ENCODE measurements at places on chromosomes 5 and 9.

- no peak for DNase-seq
Observed at GRCh38 chr9:118640836-118641560, 728.2 kb downstream of the BRINP1 start.

GRCh38 chr9:128860937-128861336, 20.8 kb downstream of the KYAT1 start:
- DNase-seq: no peak

- DNase-seq: no peak
Observed at GRCh38 chr9:96289392-96289791, 12.6 kb downstream of the HSD17B3 start.

- DNase-seq: no peak
Observed at GRCh38 chr9:5999443-6000101, 15.9 kb downstream of the RANBP6 start.

- DNase-seq: no peak
Observed at GRCh38 chr5:58505502-58505901, 14.3 kb downstream of the GAPT start.

- peak; percentile 96 for DNase-seq
Observed at GRCh38 chr5:131634996-131635683, at the start of gene RAPGEF6. RAPGEF6 (minus strand) TSS chr5:131635229; CDS start chr5:131635030, 199 bp downstream.

DNA sequence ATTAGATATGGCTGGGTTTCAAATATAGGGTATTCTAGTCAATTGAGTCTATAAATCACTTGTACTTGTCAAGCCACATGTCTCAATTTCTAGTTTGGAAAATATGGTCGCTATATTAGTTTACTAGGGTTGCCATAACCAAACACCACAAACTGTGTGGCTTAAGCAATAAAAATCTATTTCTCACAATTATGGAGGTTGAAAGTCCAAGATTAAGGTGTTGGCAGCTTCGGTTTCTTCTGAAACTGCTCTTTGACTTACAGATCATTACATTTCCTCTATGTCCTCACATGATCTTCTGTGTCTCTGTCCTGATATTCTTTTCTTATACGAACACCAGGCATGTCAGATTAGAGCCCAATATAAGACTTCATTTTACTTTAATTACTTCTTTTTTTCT, 55.8 kb upstream of the BASP1 start:
- DNase-seq: no peak

DNA sequence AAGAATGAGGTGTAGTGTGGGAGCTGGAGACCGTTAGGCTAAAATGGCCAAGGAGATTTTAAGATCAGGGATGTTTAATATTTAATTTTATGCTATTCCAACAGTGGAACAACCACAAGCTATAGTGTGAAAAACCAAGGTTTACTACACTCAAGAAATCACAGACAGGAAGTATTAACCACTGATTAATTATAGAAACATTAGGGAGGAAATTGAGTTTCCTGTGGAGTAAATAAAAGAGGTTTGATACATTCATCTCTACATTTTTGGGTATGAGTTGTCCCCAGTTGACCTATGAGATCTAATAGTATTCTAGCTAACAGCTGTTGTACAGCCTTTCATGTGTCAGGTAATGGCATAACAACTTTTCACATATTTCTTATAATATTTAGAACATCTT, 103.7 kb upstream of the MPDZ start:
- DNase-seq: no peak

GRCh38 chr5:156888520-156888919, 38.4 kb downstream of the PPP1R2B start:
- no peak for DNase-seq

GRCh38 chr5:100755435-100755834, 147.6 kb downstream of the ST8SIA4 start:
- DNase-seq: no peak

DNA sequence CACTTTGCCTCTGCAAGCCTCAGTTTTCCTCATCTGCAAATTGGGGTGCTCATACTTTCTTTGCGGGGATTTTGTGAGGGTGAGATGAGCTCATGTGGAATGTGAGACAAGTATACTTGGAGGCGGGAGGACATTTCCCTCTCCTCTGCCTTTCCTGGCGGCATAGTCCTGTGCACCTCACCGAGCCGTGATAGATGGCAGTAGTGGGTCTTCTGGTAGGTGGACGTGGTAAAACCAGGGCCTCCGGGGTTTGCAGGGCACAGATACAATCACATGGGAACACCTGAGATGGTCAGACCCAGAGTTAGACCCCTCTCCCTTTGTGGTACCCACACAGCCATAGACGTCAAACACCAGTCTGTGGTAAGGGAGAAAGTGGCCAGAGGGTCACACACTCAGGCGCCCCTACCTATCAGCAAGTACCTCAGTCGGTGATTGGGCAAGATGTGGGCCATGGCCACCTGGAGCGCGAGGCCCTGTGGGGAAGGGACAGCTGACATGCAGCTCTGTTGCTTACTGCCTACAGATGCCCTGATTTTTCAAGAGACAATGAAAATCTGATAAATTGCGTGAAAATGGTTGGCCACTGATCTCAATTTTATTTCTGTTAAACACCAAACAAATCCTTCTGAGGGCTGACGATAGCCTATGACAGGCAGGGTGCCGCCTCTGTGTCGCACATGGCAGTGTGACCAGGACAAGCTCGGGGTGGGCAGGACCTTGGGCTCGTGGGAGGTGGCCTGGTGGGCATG, 9.9 kb downstream of the ERGIC1 start:
- DNase-seq: no peak

DNA sequence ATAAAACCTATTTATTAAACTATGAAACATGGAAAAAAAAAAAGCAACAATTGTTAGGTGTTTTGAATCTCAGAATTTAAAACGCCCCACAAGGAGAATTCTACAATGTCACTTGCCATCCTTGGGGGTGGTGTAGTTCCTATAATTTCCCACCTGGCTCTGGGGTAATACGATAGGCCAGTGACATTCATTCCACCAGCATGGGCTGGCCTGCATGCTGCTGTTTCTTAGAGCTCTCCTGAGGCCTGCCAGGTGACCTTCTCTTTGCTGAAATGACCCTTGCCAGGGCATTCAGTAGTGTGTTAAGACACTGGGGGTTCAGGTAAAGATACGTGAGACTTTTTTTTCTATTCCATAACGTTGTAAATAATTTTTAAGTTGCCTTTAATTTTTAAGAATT, 10.0 kb upstream of the ARHGEF28 start:
- no peak for DNase-seq

DNA sequence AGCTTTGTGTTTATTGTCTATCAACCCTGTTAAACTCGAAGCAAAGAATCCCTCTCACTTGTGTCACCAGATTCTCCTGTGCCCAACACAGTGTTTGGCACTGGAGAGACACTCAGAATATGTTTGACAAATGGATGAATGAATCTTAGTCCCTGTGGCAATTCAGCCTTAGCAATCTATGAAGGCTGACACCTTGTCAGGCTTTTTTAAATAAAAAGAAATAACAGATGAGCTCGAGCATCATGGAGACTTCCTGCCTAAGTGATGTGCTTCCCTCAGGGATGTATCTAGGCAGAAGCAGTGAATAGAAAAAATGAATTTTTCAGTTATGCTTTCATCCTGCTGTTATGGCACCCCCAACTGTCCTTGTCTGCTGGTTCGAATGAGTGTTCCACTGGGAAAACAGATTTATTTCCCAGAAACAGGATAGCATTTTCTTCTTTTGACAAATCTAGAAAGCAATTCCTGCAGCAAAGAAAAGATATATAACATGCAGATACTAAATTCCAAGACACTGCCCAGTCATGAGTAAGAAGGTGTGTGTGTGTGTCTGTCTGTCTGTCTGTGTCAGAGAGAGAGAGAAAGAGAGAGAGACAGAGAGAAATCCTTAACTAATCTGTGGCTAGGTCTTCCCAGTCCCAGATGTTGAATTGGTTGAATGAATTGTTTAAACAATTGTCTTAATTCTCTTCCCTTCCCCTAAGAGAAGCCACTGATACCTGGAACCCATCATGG, 16.7 kb downstream of the MAMDC2 start:
- DNase-seq: no peak

DNA sequence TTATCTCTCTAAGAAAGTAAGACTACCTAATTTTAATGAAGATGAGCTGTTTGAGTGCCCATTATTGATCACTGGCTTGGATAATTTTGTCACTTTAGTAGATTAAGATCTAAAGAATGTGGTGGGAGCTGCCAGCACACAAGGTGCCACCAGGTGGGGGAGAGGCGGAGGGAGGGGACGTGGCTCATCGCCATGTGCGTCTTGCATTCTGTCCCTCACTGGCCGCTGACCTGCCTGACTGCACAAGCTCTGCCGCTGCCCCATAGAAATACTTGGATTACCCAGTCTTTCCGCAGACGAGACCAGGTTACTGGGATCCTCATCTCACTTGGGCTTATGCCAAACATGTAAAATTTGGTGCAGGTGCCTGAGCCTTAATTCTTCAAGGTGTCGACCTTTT, 37.6 kb downstream of the RHOBTB3 start:
- no peak for DNase-seq

GRCh38 chr5:110865400-110866094, 126.7 kb downstream of the SLC25A46 start:
- DNase-seq: peak; percentile 2

- DNase-seq: no peak
Observed at GRCh38 chr5:72407541-72407940, 87.4 kb downstream of the PTCD2 start.

GRCh38 chr9:116008278-116008677, 145.3 kb upstream of the PAPPA start:
- DNase-seq: no peak

GRCh38 chr5:60978968-60979367, 34.0 kb downstream of the NDUFAF2 start:
- DNase-seq: no peak

- no peak for DNase-seq
Observed at GRCh38 chr5:55471468-55471867, 63.3 kb downstream of the PLPP1 start.

- DNase-seq: no peak
Observed at GRCh38 chr5:135437422-135437795, 9.7 kb downstream of the DCANP1 start.

- no peak for DNase-seq
Observed at GRCh38 chr9:128056086-128056485, 11.0 kb downstream of the NAIF1 start.

DNA sequence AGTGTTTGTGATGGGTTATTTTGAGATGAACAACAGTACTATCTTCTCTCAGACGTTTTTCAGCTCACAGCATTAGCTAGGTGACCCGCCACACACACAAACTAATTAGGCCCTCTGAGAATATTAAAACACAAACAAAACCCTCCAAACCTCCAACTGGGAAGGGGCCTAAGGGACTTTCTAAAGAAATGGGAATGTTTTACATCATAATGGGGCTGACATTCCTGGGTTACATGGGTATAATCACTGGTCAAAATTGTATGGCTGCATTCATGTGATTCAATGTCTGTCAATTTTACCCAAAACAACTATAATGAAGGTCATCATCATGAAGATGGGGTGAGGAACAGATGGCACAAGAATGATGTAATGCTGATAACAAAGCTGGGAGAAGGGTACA, 59.6 kb downstream of the SPTLC1 start:
- no peak for DNase-seq

GRCh38 chr5:153953411-153953810, 85.3 kb downstream of the FAM114A2 start:
- DNase-seq: no peak

DNA sequence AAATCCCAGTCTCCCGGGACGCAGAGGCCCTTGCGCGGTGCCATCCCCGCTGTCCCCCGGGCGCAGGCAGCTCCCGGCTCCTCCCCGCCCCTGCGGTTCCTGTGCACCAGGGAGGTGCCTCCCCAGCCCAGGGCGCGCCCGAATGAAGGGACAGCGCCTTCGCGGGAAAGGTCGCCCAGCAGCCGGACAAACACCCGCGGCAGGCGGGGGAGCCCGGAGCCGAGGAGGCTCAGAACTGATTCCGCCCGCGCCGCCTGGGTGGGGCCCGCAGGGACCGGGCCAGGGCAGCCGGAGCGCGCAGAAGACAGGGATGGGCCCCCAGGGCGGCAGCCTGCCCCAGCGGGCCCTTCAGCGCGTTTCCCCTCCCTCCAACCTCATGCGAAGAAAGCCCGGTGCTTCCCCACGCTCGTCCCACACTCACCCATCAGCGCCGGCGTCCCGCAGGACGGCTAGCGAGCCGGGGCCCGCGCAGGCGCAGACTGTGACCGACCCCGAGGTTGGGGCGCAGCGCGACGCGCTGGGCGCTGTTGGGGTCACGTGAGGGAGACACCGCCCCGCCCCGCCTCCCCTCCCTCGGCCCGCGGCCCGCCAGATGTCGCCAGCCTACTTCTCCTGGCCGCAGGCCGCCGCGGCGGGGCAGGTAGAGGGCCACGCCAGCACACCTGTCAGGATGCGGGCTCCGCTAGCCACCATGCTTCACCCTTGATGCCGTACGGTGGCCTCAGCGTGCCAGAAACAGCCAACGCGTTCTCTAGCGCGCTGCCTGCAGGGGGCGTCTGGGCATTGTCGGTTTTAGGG, at the start of gene SLC25A51:
Gene SLC25A51, minus strand, starts transcription at position 481 of the 798 bp plus-strand sequence. CDS start 15,577 bp downstream, outside the sequence.
- peak; percentile 94 for DNase-seq

- no peak for DNase-seq
Observed at GRCh38 chr5:102875721-102876123, 120.6 kb downstream of the PAM start.

All from NCI-H446 (cell line).